Stimulated activated CD4-positive, alpha-beta T cell treated with anti-CD3 and anti-CD28 coated beads, TNF-alpha, amount 100 ng/mL, for 4 hours (primary cell): ENCODE measurements at places on chromosomes 7 and 10.

GRCh38 chr7:116145245-116145852 is 65.0 kb upstream of the TES start:
- no peak for DNase-seq

DNA sequence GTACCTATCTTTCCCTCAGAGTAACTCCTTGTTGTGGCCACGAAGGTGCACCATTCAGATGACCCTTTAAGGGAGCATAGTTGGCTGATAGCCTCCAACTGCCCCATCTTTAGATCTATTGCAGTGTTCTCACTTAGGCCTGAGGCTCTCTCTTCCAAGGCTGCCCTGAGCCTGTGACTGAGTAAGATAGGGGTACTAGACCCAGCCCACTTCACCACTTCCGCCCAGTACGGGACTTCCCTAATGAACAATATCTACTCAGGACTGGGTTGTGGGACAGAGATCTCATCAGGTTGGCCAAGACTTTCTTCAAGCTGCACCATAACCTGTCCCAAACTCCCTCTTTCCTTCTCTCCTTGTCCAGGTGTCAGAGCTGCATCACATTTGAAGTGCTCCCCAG is 5.7 kb upstream of the GNAI1 start:
- DNase-seq, result no peak

GRCh38 chr7:98559219-98559618 is 57.9 kb upstream of the NPTX2 start:
- no peak for DNase-seq

DNA sequence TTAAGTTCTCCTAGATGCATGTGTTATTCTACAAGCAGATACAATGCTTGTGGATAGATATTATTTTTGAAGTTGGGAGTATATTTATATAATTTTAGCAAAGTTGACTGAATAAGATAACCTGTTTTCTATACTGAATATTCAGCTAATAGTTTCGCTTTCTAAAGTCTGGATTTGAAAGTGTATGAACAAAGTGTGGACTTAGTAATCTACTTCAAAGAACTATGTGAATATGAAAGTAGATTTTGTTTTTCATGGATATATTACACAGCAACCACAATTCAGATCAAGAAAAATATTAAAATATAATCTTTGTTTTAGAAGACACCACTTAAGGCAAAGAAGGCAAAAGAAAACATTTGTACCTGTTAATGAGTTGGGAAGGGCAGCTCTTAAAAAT is 78.8 kb downstream of the ZEB1 start:
- no peak for DNase-seq

DNA sequence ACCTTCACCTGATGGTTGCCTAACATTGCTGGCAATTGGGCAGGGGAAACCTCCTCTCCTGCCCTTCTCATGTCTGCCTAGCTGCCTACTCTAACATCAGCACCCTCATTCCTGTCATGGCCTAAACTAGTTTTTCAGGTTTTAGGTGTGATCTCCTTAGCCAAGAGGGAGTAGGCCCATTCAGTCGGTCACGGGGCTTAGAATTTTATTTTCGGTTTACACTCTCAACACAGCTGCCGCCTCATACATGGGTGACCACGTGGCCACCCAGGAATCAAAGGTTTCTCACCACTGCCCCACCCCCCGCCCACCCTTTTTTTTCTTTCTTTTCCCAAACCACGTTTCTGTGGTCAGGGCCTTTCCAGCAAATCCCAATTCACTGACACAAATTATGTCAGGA is 97.2 kb downstream of the RALA start:
- no peak for DNase-seq
